ENCODE measurements at places on chromosomes 1 and 21.
A peak's percentile ranks its signal among the peaks of the same experiment; 100 is the strongest.

GRCh38 chr1:88061492-88062177 is 622.4 kb upstream of the PKN2 start:
- DNase-seq, result peak; percentile 58

GRCh38 chr1:150555198-150555970 is 6.2 kb downstream of the ADAMTSL4 start:
- DNase-seq, result peak; percentile 44

DNA sequence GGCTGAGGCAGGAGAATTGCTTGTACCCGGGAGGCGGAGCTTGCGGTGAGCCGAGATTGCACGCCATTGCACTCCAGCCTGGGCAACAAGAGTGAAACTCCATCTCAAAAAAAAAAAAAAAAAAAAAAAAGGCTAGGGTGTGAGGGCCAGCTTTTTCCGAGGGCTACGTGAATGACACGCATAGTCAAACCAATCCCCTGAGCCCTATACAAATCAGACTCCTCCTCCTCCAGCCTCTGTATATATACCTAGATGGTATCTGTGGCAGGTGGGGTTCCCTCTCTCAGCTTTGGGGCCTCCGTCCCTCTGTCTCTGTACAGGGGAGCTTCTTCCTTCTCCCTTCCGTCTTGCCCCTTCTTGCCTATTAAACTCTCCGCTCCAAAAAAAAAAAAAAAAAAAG is 6.7 kb downstream of the S100A16 start:
- DNase-seq, result no peak

DNA sequence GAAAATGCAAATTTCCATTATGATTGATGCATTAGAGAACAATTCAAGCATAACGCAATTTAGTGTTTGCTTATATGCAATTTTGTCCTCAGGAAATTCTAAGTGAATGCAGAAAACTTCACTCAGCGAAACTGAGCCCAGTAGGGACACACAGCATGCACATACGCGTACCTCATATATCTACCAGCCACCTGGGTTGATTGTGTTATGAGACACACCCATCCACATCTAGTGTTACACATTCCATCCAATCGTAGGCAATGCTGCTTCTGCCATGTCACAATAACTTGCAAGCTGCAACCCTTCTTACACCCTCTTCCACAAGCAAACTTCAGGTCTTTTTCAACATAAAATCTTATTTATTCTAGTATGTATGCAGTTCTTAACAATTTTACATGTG is 312.9 kb downstream of the HHAT start:
- DNase-seq, result no peak

DNA sequence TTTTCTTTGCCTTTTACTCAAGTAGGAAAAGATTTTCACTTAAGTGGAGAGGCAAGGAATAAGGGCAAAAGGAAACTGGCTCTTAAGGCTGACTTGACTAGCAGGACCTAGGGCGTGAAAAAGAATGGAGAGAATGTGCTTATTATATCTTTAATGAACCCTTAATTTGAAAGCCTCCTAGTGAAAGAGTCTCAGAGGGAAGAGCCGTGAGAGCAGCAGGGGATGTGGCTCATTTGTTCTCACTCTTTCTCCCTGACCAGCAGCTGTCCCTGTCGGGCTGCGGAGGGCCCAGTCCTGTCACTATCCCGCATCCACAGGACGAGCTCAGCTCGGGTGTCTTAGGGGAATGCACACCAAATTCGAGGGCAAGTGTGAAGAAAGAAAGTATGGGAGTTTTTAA is 180.1 kb downstream of the EDEM3 start:
- no peak for DNase-seq

- DNase-seq, result no peak
These were observed 108.0 kb downstream of the PGBD5 start for GRCh38 chr1:230317823-230318819.

DNA sequence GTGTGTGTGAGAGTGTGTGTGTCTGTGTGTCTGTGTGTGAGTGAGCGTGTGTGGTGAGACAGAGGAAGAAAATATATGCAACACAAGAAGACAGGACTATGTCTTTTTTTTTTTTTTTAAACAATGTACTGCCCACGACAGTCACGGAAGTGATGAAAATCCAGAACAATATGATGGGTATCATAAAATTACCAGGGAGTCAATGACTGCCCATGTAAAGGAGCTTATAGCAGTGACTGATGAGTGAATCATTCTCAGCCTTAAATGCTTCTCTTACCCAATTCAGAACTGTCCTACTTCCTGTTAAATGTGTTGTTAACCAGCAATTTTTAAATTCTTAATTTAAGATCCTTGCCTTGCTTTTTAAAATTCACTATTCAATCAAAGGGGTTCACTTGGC is 46.6 kb downstream of the RGS7 start:
- DNase-seq, result peak; percentile 66

DNA sequence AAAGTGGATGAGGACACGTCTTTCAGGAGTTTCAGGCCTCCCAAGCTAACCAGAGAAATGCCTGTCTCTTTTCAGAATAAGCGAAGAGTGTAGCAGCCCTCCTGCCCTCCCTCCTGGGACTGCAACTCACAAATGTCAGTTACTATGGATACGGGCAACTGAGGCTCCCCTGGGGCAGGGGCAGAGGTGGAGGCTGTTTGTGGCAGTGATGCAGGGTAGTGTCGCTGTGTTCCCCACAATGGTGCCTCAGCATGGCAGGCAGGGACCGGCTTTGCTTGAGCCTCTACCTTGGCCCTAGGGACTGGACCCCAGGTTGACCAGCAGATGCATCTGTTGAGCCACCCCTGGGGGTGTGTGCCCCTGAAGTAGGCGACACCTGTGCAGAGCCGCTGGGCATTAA is 10.2 kb downstream of the NFASC start:
- DNase-seq, result no peak

DNA sequence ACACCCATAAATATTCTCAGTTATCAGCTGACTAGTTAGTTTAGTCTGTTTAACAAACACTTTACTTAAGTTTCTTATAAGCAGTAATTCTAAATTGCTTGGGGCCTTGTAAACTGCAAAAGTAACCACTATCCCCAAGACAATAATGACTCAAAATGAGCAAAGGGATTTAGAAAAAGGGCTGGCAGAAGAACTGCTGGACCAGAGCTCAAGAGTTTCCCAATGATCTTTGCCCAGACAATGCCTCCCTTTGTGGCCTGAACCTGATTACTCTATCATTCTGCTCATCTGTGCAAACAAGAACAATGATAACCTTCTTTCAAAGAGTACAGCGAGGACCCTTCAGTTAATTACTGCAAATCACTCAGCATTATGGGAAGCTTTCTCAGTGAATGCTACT is 123.5 kb downstream of the TIAM1 start:
- DNase-seq, result peak; percentile 83

DNA sequence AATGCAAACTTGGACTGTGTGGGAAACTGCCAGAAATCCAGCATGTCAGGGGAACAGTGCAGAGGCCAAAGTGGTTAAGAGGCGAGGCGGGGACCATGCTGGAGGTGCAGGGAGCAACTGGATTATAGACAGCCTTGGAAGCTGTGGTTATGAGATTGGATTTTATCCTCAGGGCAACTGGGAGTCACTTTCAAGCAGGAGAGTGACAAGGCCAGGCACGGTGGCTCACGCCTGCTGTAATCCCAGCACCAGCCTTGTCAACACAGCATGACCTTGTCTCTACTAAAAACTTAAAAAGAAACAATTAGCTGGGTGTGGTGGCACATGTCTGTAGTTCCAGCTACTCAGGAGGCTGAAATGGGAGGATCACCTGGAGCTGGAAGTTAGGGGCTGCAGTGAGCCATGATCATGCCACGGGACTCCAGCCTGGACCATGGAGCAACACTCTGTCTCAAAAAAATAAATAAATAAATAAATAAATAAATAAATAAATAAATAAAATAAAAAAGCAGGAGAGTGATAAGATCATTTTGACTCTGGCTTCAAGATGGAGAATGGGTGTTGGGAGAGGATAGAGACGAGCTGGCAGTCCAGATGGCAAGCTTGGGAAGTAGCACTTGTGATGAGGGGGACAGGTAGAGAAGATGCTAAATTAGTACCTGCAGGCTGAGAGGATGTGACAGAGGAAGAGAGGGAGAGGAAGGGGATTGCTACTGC is 3.5 kb downstream of the HAPLN2 start:
- no peak for DNase-seq

- DNase-seq, result peak; percentile 93
These were observed 17.6 kb upstream of the PEX10 start for GRCh38 chr1:2429780-2430591.

Data from osteoblast (primary cell).